Caco-2 (cell line): ENCODE measurements at places on chromosomes 16 and 17. TPM values are rescaled to one million over a fixed set of nuclear protein-coding genes. Genes with fewer than 3 reads are reported as not detected.

TMEM92 gene
- total RNA-seq = 14.6 and 14.8 TPM in 2 replicates

AANAT gene
- not detected in 2 replicates for total RNA-seq

DOC2B gene
- total RNA-seq = 0.35 TPM in 1 of 2 replicates, not detected in the other

ATF7IP2 gene
- total RNA-seq = 16.4 and 18.1 TPM in 2 replicates

ADAMTS18 gene
- 0.29 and 0.65 TPM in 2 replicates for total RNA-seq

RAPGEFL1 gene
- 13.2 and 15.0 TPM in 2 replicates for total RNA-seq

KRT20 gene
- total RNA-seq = 0.53 and 1.0 TPM in 2 replicates

DBF4B gene
- total RNA-seq = 31.8 and 34.2 TPM in 2 replicates

VTN gene
- total RNA-seq = 273 and 298 TPM in 2 replicates

CA5A gene
- 0.74 and 1.7 TPM in 2 replicates for total RNA-seq

NPIPA1 gene
- total RNA-seq = 91.0 and 93.1 TPM in 2 replicates

FOXN1 gene
- total RNA-seq = 0.26 and 0.48 TPM in 2 replicates

SLC38A7 gene
- total RNA-seq = 24.1 and 27.6 TPM in 2 replicates

ITGB4 gene
- 50.8 and 55.4 TPM in 2 replicates for total RNA-seq

RAB26 gene
- total RNA-seq = 1.0 and 1.2 TPM in 2 replicates

ZNF174 gene
- total RNA-seq = 11.9 and 12.6 TPM in 2 replicates

RSKR gene
- total RNA-seq = 15.7 and 18.9 TPM in 2 replicates

KRTAP4-6 gene
- not detected in 2 replicates for total RNA-seq

PIK3R6 gene
- total RNA-seq = not detected in 2 replicates

GPS2 gene
- 36.0 and 39.2 TPM in 2 replicates for total RNA-seq

SOCS7 gene
- 29.2 and 32.4 TPM in 2 replicates for total RNA-seq

RNF157 gene
- 25.9 and 29.3 TPM in 2 replicates for total RNA-seq
